ENCODE measurements at places on chromosomes 2 and 18.

GRCh38 chr2:160322320-160322719, 122.2 kb upstream of the ITGB6 start:
- DNase-seq: no peak

DNA sequence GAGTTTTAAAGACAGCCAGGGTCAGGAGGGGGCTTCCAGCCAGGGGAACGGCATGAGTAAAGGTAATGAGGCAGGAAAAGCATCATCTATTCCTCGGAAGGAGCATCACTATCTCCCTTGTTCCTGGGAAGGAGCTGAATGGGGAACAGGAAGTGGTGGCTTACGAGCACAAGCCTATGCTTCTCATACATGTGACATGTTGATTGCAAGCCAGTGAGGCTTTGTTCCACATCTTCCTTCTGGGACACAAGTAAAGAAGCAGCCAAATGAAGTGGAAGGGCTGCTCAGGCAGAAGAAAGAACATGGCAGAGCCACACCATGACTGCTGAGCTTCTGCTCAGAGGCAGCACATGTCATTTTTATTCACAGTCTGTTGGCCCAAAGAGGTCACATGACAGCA, 15.1 kb upstream of the LMAN1 start:
- DNase-seq: no peak

DNA sequence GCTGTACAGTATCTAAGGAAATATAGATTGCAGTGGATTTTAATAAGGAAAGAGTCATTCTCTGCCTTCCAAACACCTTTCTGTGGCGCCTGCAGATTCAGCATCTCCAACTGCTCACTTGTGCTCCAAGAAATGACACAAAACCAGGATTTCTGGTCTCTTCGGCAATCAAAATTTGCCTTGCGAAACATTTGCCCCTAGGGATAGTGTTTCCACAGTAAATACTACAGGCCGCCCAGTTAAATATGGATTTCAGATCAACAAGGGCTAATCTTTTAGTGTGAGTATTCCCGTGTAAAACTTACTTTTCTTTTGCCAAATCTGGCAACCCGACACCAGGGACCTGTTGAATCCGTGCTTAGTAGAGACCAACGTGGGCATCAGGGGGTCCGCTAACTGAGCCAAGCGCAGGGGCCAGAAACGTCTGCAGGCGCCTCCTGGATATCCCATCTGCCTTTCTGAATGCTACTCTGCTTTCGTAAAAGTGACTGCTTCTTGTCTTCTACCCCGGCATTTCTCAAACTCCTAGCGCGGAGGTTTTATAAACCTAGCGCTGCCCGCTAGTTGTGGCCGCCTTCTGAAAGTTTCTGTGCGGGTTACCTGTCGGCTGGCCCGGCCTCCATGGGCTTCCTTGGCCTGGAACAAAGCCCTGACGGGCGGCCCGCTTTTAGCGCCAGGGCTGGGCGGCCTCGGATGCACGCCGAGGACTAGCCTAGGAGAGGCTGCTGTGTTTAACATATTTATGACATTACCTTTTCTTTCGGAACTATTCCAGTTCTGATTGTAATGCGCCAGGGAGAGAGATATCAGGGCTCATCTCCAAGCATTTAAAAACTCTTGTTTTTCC, 2.5 kb downstream of the CYP1B1 start:
- no peak for DNase-seq

- DNase-seq: no peak
Observed at GRCh38 chr18:21404426-21404825, 162.4 kb downstream of the GREB1L start.

- no peak for DNase-seq
Observed at GRCh38 chr2:210954386-210954907, 398.0 kb downstream of the CPS1 start.

DNA sequence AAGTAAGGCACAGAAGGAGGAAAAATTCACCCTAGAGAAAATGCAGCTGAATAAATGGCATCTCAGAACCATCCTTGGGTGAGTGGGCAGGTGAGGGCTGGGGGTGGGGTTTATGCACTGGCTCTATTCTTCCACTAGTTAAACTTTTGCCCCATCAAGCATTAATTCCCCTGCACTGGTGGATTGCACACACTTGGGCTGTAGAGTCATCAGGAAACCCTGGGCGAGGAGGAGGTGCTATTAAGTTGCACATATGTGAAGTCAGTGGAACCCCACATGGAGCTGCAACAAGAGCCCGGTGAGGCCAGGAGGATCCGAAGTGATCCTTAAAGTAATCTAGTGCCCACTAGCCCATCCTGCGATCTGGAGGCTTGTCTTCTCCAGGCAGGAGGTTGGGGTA, 6.8 kb upstream of the DNAJB2 start:
- DNase-seq: no peak

- no peak for DNase-seq
Observed at GRCh38 chr18:26550998-26551694, 2.8 kb upstream of the KCTD1 start.
